ENCODE measurements at places on chromosomes 6 and 20.

DNA sequence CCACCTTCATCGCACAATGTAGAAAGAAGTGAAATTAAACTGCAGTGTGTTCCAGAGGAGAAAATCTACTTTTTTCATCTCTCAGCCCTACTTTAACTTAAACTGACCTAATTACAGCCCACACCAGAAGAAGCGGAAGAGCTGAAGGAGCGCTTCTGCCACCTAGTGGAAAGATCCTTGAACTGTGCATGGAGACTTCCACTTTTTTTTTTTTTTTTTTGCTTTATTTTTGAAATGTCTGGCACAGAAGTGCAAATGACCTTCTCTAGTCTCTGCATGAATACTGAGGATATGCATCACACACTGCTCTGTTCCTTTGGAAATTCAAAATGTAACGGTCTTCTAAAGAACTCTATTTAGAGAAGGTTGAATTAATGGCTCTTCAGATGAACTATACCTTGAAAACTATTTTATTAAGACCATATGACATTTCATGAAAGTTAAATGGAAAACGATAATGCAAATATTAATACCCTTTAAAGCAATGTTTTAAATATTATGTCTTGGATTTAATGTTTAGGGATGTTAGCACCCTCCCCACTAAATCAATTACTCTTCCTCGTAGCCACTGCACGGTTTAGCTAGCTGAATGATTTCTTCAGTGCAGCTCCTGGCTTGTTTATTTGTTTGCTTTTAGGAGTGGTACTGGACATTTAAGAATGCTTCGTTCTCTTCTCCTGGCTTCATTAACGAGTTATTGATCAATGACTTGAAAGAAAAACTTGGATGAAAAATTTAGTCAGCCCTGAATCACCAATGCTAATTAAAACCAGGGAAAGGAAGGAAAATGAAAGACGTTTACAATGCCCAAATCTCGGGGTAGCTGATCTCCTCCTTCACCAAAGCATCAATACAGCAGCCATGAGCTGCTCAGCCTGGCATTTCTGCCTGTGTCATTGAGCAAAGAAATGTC is 569.6 kb upstream of the GJE1 start:
- DNase-seq = peak; percentile 65

- no peak for DNase-seq
Measured at GRCh38 chr6:158801655-158802294, 17.4 kb downstream of the EZR start.

DNA sequence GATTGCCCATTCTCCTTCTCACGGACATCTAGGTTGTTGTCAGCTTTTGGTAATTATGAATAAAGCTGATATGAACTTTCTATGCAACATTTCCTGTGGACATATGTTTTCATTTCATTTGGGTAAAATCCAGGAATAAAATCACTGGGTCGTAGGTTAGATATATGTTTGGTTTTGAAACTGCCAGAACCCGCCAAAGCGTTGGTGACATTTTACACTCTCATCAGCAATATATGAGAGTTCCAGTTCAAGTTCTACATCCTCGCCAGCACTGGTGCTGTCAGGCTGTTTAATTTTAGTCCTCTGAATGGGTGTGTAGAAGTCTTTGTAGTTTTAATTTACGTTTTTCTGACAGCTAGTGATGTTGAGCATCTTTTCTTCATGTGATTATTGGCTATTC is 27.5 kb upstream of the LRFN2 start:
- no peak for DNase-seq

DNA sequence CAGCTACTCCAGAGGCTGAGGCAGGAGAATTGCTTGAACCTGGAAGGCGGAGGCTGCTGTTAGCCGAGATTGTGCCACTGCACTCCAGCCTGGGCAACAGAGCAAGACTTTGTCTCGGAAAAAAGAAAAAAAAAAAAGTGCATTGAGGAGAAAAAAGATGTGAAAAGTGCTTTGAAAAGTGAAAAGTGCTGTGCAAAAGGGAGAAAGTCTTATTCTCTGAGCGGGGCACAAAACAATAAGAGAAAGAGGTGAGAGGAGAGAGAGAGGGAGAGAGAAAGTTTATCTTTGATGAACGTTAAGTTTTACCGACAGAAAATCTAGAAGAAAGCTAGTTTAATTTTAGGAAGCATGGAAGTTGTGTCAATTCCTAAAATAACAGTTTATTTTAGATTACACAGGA is 3.9 kb upstream of the PACSIN1 start:
- no peak for DNase-seq

GRCh38 chr6:150211700-150212511 is 69.1 kb downstream of the PPP1R14C start:
- DNase-seq = no peak

GRCh38 chr20:64000906-64001305 is 20.0 kb downstream of the PRPF6 start:
- DNase-seq = no peak

- no peak for DNase-seq
Measured at GRCh38 chr20:2759603-2760296, 40.7 kb downstream of the CPXM1 start.

DNA sequence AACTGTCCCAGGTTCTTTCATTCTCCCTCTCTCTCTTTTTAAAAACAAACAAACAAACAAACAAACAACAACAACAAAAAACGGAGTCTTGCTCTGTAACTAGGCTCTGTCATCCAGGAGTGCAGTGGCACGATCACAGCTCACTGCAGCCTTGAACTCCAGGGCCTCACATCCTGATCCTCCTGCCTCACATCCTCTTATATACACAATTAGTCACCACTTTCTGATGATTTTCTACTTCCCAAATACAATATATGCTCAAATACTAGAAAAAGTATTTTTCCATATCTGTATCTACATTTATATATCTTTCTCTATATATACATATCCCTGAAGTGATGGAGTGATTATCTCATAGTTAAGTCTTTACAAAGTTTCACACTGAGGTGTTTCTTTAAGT is 170.7 kb downstream of the EPHA7 start:
- no peak for DNase-seq

DNA sequence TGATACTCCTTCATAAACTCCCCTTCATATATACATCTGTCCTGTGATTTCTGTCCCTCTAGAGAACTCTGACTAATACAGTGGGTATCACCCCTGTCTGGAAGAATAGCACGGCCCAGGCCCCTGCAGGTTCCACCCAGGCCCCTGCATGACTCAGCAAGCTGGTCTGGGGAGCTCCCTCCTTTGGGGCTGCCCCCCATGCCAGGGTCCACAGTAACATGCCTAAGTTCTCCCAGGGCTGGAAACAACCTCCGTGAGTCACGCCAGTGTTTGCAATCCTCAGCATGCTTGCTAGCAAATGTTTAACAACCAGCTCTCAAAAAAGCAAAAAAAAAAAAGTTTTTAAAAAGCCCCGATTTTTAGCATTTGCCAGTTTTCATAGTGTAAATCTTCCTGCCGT is 134.3 kb upstream of the CDH4 start:
- DNase-seq = no peak

DNA sequence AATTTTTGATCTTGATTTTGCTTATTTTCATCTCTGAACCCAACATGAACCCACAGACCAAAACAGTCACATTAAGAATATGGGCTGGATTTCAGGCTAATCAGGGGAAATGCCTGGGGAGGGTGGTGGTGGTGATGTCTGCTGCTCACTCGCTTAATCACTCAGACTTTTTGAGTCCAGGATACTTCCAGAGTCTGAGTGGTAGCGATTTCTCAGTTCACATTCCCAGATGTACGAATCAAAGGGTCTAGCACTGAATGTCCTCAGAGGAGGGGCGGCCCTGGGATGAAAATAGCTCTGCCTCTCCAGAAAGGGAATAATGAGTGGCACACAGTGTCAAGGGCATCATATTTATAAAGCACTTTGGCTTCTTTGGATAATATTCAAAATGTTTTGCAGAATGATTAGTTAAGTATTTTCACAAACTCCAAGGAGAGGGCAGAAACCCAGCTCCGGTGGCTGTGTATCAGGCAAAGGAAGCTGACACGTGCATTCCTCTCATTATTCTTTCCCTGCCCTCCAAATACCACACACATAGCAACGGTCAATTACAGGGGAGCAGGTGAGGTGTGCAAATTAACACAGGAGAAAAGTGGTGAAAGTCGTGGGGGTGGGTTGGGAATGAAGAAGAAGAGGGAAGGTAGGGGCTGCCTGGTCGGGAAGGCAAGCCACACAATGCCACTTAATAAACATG is 345.2 kb upstream of the RSPO3 start:
- DNase-seq = no peak

DNA sequence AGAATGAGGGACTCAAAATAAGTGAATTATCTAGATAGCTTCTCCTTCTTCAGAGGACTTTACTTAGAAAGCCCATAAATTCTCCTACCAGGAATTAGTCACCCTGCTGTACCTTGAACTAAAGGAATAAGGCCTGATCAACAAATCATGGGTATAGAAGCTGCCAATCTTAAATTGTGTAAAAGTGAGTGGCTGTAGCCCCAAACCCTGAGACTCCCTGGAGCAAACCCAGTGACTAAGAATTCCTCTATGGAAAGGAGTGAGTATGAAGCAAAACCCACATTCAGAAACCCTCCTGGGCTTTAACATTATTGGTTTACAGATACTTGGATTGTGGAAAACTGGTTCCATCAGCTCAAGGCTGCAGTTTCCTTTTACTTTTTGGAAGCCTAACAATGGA is 285.8 kb upstream of the TBX18 start:
- no peak for DNase-seq

GRCh38 chr6:13472099-13472498 is 15.3 kb downstream of the GFOD1 start:
- no peak for DNase-seq

DNA sequence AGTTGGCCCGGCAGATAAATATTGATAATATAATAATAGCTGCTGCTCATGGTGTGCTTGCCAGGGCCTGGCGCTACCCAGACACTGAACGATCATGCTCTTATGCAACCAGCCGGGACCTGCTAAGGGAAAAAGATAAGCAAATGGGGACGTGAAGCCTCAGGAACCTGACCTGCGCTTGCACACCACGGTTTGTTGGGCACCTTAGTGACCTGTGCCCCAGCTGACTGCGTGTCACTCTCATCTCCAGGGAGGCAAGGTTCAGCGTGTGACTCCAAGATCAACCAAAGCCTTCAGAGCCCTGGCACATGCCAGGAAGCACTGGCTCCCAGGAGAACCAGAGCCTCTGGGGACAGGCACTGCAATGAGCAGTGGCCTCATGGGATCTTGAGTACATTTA is 111.1 kb downstream of the AGPAT4 start:
- DNase-seq = no peak

- DNase-seq = no peak
Measured at GRCh38 chr20:56552911-56553629, 20.0 kb downstream of the FAM209B start.

- no peak for DNase-seq
Measured at GRCh38 chr6:34947561-34947960, 58.5 kb downstream of the ANKS1A start.

DNA sequence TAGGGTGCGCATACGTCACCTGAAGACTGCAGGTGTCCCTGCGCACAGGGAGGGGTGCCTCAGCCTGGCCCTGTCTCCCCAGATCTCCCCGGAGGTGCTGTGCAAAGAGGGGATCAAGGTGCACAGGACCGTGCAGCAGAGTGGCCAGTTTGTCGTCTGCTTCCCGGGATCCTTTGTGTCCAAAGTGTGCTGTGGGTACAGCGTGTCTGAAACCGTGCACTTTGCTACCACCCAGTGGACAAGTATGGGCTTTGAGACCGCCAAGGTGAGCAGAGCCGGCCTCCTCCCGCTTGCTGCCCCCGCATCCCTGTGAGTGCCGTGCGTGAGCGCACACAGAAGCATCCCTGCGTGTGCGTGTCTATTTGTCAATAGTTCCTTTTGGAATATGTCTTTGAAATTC is 150.7 kb downstream of the DTNBP1 start:
- DNase-seq = no peak

GRCh38 chr6:90297115-90297866 is 648 bp upstream of the BACH2 start:
- DNase-seq = no peak

- DNase-seq = no peak
Measured at GRCh38 chr6:142810952-142811514, 133.9 kb downstream of the HIVEP2 start.

DNA sequence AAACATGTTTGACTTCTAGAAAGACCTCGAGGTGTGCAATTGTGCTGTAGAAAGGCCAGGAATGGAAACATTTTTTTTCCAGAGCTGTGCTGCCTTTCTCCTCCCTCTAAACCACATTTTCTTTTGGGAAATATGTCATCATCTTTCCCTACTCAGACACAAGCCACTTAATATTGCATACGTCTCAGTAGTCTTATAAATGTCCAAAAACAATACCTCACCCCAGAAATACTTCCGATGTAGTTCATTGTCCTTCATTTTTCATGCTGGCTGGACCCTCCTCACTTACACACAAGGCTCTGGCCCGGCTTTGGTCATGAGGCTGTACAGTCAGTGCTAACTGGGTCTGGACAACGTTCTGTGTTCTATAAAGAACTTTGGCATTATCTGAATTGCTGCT is 126.4 kb downstream of the SCML4 start:
- DNase-seq = no peak

- DNase-seq = no peak
Measured at GRCh38 chr6:3324262-3324942, 65.7 kb downstream of the PSMG4 start.

DNA sequence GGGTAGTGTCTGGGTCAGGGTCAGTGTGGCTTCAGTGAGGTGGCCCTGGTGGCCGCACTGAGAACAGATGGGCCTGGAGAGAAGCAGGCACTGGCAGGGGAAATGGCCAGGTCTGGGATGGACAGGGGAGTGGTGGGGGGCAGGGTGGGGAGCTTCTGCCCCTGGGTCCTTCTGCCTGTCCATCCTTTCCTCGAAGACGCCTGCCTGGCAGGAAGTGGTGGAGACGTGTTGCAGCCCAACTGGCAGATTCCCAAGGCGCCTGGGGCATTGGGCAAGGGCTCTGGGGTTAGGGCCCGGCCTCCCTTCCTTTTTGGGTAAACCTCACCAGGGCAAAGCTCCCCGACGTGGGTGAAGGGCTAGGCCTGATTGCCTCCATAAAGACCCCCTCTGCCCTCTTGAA is 10.4 kb downstream of the SRC start:
- no peak for DNase-seq

DNA sequence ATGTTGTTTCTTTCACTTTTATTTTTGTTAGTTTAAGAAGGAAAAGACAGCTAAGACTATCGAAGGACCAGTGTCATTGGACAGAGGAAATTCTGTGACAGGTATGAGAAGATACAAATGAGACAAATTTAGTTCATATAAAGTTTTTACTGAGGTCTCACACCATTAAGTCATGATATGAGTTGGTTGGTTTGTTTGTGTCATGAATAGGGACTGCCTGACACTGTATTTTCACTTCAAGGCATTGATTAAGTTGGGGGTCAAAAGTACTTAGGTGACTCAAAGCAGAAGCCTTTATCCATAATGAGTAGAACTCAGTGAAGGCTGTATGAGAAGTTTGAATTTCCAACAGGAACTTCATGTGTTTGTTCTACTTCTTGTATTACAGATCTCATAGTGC is 21.3 kb upstream of the HIVEP2 start:
- DNase-seq = no peak

GRCh38 chr6:82145926-82146452 is 101.6 kb downstream of the IBTK start:
- DNase-seq = no peak

All from NCI-H510A treated with DMSO at 0.1 percent for 48 hours (cell line).